ENCODE measurements at places on chromosomes 7 and 10. TPM values are rescaled to one million over a fixed set of nuclear protein-coding genes. Genes with fewer than 3 reads are reported as not detected.
A peak's percentile ranks its signal among the peaks of the same experiment; 100 is the strongest.

DNA sequence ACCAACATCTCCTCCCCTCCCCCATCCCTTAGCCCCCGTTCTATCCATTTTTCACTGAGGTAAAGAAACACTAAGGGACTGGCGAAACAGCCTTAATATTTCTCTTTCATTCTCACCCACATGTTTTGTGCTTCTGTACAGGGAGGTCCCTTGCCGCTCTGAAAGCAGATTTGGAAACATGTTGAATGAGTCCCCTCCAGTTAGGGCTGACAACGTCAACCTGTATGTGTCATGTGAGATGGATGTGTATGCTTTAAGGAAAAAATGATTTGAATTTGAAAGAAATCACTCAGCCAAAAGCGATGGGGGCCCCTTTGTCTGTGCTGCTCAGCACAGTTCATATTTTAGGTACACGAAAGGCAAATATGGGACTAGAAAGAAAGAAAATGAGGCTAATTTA lies 314.3 kb upstream of the LRGUK start:
- no peak for DNase-seq

DNA sequence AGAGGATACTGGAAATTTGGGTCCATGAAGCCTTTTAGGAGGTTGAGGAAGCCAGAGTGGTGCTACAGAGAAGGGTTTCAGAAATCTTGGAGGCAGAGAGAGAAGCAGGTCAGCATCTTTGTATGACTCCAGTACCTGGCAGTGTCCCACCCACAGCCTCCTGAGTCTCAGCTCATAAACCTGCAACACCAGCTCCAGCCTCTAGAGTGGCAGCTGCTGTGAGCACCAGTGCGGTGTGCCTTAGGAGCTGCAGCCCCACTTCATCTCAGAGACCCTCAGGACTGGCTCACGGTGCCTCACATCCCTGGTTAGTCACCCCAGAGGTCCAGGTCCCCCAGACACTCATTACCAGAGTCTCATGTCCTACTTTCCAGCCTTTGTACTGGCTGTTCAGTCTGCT lies 84.8 kb upstream of the PRKAR2B start:
- no peak for DNase-seq

DNA sequence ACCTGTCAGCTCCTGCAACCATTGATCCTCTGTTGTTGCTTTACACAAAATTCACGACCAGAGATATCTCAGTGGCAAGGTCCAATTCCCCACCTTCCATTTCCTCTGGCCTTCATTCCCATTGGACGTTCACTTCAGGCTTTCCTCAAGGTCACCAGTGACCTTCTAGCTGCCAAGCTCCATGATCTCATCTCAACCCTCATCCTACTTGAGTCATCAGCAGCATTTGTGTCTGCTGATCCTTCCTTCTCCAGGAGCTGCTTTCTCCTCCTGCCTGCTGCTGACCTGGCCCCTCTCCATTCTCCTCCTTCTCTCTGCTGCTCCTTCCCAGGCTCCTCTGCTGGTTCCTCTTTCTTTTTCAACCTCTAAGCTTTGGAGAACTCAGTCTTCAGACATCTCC lies 66.2 kb upstream of the C10orf90 start:
- no peak for DNase-seq

The CFAP58 gene
- 0.83 TPM for total RNA-seq

DNA sequence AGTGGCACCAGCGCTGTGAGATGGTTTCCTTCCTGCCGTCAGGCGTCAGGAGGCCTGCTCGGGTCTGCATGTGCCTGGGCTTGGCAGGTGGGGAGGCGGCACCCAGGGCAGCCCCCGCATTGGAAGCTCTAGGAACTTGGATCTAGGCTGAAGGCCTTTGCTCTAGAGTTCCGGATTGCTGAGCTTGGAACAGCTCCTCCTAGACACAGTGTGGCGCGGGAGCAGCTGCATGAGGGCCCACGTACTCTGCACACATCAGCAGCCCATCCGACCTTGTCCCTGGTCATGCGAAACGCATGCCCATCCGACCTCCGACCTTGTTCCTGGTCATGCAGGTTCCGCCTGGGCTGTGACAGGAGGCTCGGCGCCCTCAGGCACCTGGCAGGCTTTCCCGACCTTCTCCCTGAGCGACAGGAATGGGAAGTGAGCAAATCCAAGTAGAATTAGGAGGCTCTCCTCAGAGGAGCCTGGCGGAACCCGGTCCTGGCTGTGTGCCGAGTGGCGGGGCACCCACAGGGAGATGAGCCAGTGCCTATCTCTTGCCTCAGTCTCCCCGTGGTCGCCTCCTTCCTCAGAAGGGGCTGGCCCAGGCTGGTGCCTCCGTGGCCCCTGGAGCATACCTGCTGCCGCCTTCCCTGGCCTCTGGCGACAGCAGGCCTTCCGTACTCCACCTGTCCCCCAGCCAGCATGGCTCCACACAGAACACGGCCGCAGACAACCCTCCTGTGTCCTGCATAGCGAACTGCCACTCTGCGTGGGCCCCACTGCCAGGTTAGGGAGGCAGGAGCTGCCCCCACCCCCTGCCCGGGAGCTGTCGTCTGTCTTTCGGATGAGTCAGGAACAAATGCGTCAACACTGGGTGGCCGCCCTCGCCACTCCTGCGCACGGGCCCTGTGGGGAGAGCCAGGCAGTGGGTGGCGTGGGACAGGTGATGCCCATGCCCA lies 12.0 kb downstream of the GET4 start:
- DNase-seq = no peak

GRCh38 chr10:111137587-111137986 lies 60.8 kb downstream of the ADRA2A start:
- DNase-seq = no peak

DNA sequence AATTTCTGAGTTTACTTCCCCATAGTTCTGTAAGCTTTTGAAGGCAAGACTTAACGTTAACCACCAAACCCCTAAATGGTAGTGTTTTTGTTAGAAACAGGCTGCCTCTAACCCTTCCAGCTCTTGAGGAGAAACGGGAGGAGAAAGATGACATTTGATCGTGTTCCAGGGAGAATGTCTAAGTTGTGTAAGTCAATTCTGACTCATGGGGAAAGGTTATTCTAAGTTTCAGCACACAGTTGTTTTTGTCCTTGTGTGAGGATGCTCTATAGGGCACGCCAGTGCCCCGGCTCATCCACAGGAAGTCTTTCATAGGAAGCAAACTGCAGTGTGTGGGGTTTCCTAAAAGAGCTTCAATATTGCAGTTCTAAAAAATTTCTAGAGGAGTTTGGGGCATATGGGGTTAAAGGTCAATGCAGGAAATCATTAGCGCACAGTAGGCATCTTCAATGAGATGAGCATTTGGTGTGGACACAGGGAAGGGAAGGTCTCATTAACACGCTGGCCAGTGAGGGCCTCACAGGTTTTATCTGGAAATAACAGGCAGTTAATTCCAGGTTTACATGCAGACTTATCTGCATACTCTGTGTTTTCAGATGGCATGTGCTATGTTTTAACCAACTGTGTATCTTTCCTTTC lies 638.2 kb upstream of the IGFBP3 start:
- DNase-seq = peak; percentile 83
